ENCODE measurements at places on chromosomes 13 and 19. TPM values are rescaled to one million over a fixed set of nuclear protein-coding genes. Genes with fewer than 3 reads are reported as not detected.

DNA sequence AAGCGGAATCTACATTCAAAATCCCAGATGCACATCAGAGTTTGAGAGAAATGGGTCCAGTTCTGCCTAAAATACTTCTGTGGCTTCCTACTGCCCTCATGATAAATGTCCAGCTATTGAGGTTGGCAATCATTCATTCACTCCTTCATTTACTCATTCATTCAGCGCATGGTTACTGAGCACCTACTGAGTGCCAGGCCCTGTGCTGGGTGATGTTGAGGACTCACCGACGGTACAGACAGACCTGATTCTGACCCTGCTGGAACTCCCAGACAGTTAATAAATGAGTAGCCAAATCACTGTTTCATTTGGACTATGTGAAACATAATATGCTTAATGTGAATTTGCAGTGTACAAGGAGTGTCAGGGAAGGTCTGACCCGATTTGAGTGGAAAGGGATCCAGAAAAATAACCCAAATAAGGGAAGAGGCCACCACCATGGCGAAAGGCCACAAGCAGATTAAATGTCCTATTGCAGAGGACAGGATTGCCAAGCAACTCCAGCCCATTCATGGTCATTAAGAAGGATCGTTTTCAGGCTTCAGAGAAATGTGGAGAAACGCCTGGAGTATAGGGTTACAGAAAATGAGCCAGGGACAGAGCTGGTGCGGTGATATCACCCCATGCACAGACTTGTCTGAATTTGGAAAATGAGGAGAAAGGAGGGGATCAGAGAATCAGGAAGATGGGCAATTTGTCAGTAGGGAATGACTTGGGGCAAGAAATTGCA is 20.5 kb downstream of the DYRK1B start:
- H3K36me3 ChIP-seq, result no peaks in the 10 kb centered on the region
- no peak overlapping the region for H3K4me3 ChIP-seq
- DNase-seq, result no peak

DNA sequence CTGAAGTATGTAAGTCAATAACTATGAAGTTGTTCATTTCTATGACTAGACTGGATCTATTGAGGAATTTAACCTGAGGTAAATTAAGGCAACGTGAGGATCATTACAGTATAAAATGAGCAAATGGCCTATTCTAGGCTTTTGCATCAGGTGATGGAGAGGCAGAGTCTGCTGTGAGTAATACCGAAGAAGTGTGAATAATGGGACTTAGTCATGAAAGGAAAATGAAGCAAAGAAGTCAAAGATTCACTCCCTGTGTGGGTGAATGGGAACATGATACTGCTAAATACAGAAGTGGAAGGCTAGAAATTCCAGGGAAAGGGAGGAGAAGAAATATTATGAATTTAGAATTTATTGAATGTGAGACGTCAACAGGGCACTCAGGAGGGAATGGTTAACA is 774.1 kb downstream of the LIG4 start:
- H3K36me3 ChIP-seq, result no peaks in the 10 kb centered on the region
- no peak for DNase-seq
- H3K27ac ChIP-seq, result no peak overlapping the region
- H3K4me3 ChIP-seq, result no peak overlapping the region

The KLHL1 gene
- total RNA-seq, result not detected

GRCh38 chr13:91406619-91407018 is 8.2 kb downstream of the GPC5 start:
- no peaks in the 10 kb centered on the region for H3K27me3 ChIP-seq
- H3K27ac ChIP-seq, result no peak overlapping the region
- H3K4me1 ChIP-seq, result no peaks in the 10 kb centered on the region
- H3K4me3 ChIP-seq, result no peak overlapping the region

The ERICH6B gene
- total RNA-seq, result not detected

The C5AR1 gene
- total RNA-seq, result 2.3 TPM

GRCh38 chr13:34345258-34345965 is 527.5 kb downstream of the RFC3 start:
- H3K27me3 ChIP-seq, result no peaks in the 10 kb centered on the region
- no peaks in the 10 kb centered on the region for H3K36me3 ChIP-seq
- H3K27ac ChIP-seq, result no peak overlapping the region
- no peak for DNase-seq

The PSPN gene
- 6.7 TPM for total RNA-seq

The ZNF560 gene
- not detected for total RNA-seq

The HNRNPM gene
- 138 TPM for total RNA-seq

The CKM gene
- not detected for total RNA-seq

DNA sequence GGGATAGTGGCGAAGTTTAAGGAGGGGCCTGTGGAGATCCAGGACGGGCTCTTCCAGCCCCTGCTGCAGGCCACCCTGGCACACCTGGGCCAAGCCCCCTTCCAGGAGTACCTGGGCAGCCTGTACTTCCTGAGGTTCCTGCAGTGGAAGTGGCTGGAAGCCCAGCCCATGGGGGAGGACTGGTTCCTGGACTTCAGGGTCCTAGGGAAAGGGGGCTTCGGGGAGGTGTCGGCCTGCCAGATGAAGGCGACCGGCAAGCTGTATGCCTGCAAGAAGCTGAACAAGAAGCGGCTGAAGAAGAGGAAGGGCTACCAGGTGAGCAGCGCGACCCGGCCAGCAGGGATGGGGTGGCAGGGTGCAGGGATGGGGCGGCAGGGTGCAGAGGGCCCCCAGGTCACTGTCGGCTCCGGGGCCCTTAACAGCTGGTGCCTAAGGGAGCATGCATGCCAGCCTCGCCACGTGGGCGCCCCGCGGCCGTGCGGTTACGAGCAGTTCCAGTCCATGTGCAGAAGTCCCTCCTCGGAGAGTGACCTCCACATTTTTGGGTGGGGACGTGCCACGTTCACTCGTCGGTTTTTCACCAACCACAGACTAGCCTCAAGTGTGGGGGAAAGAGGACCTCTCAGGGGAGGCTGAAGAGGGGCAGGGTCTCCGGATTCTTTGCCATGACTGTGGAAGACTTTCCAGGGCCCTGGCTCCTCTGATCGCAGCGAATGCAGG is 912 bp downstream of the GRK1 start:
- no peak overlapping the region for H3K4me3 ChIP-seq
- no peak overlapping the region for H3K27ac ChIP-seq
- no peak for DNase-seq
- no peaks in the 10 kb centered on the region for H3K27me3 ChIP-seq
- H3K4me1 ChIP-seq, result no peaks in the 10 kb centered on the region
- H3K36me3 ChIP-seq, result no peaks in the 10 kb centered on the region

The COX6B2 gene
- not detected for total RNA-seq

The VAV1 gene
- total RNA-seq, result 4.3 TPM

DNA sequence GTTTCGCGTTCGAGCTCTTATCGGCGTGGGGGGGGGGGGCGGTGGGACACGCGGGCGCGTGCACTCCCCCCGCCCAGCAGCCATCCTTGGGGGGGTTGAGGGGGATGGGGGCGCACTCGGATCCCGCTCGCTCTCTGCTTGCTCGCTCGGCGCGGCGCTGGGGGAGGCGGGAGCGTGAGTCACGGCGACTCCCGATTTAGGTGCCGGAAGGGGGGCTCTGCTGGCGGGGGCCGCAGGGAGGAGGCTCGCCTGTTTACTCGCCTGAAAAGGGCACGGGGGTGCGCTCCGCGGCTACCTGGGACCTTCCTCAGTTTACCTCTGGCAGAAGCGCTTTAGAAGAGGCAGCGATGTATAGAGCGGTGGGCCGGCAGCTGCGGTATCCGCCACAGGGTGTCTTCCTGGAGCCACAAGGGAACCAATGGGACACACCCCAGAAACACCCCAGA is 1.1 kb upstream of the PDE4A start:
- H3K27me3 ChIP-seq, result peaks cover 43% of the 10 kb centered on the region
- peaks cover 52% of the 10 kb centered on the region for H3K4me1 ChIP-seq
- no peak overlapping the region for H3K27ac ChIP-seq

All from thyroid gland (tissue), 4 donors.